ENCODE measurements at places on chromosomes 13 and 19.

- DNase-seq, result no peak
Observed at GRCh38 chr19:41298348-41298964, 11.5 kb upstream of the CCDC97 start.

GRCh38 chr19:18799389-18799970, 8.4 kb upstream of the COMP start:
- DNase-seq, result no peak

GRCh38 chr19:8308891-8309291, 733 bp upstream of the CD320 start:
- DNase-seq, result no peak

- DNase-seq, result no peak
Observed at GRCh38 chr19:41701401-41702075, 6.9 kb upstream of the CEACAM5 start.

GRCh38 chr13:44978328-44978727, 10.9 kb downstream of the NUFIP1 start:
- no peak for DNase-seq

DNA sequence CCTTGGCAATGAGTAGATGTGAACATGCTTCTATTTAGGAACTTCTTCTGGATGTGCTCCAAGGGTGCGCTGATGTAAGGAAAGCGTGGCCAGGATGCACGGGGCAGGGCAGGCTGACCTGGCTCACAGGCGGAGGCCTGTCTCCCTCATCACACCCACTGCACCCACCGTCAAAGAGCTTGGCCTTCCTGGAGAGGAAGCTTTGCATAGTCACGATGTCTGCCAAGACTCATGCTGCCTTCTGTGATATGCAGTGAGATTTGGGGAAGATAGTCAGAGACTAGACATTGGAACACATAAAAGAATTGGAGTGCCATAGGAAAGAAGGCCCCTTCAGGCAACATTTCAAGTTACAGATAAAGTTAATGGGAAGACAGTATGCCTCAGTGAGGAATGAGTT, 82.0 kb downstream of the MYO16 start:
- DNase-seq, result no peak

DNA sequence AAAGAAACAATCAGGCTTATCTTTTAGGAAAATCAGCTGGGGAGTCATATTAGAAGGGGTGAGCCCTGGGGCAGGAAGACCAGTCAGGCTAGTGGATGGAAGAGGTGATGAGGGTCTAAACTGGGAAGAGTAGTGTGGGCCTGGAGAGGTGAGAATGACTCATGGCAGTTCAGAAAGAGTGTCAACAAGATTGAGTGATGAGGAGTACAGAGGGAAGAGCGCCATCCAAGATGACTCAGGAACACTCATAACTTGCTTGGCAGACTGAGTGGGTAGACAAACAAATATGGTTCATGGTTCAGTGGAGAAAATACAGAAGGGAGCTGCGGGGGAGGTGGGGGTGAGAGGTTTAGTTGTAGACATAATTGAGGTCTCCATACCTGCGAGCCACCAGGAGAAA, 17.3 kb upstream of the CLDN10 start:
- no peak for DNase-seq

GRCh38 chr19:35562336-35562735, 1.1 kb downstream of the ATP4A start:
- DNase-seq, result no peak

DNA sequence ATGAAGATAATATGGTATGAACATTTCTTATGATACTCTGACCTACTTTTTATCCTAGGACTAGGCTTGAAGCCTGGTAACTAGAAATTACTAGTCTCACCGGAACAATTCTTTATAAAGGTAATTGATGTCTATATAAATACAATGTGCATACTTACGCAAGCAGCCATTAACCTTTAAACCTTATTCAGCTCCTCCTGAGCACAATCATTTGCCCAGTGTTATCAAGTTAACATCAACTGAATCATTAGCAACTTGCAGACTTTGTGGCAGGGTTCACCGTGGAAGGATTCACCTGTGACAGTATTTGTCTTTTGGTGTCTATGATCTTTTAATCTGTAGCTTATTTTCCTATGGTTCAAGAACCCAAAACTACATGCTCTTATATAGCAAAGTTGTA, 508.6 kb upstream of the KLHL1 start:
- DNase-seq, result no peak

DNA sequence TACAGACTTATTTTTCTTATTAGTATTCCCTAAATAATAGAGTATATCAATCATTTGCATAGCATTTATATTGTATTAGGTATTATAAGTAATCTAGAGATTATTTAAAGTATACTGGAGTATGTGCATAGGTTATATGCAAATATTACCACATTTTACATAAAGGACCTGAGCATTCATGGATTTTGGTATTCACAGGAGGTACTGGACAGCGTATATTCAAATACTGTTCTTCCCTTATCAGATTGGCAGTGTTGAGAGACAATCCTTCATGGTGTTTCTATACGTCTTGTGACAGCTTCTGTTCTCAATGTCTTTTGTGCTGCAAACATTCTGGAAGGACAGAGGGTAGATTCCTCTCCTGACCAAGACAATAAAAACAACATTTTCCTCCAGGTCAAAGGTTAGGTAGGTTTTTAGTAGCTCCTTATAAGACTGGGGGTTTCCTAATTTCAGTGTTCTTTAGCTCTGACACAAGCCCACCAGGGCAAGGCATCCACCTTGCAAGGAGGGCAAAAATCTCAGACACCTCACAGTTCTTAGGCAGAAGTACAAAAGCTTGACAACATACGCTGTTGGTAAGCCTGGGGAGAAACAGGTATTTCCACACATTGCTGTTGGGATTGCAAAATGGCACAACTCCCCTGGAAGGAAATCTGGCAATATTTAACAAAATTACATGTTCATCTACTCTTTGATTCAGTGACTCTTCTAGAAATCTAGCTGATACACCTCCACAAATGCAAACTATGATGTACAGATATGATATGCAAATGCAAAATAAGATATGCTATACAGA, 20.6 kb upstream of the PCCA start:
- no peak for DNase-seq

- no peak for DNase-seq
Observed at GRCh38 chr13:29561918-29562317, 33.6 kb downstream of the SLC7A1 start.

DNA sequence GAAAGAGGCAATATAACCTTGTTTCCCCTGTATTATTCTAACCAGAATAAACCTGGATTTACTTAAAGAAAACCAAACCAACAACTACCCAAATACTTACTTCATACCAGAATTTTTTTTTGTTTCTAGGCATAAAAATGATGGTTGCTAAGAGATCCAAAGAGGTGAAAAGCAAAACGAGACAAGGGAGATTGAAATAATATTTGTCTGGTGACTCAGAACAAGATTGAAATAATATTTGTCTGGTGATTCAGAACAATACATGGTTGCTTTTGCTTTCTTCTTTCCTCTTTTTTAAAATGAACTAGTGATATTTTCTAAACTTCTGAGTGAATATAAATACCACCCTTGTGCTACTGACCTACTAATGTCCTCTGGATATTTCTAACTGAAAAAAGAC, 592.9 kb downstream of the KCTD12 start:
- no peak for DNase-seq

GRCh38 chr19:41638641-41639081, 11.8 kb upstream of the CEACAM4 start:
- no peak for DNase-seq

- DNase-seq, result no peak
Observed at GRCh38 chr13:26895808-26896466, 135.4 kb upstream of the GPR12 start.

DNA sequence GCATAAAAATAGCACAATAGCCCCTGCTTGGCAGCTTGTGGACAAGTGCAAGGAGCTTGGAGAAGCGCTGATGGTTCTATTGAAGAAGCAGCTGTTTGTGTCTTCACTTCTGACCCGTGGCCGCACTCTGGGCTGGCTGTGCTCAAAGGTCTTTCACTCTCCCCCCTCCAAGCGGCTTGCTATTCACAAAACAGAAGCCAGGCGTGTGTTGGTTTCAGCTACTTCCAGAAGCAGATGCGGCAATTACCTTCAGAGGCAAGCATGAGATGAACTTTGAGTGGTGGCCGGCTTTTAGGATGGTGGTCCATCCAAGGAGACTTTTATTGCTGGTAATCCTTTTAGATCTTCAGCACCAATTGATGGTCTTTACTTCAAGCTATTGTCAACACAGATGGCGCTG, 188.5 kb upstream of the ARGLU1 start:
- DNase-seq, result no peak

- DNase-seq, result no peak
Observed at GRCh38 chr19:8146877-8147581, 2.4 kb downstream of the FBN3 start.

DNA sequence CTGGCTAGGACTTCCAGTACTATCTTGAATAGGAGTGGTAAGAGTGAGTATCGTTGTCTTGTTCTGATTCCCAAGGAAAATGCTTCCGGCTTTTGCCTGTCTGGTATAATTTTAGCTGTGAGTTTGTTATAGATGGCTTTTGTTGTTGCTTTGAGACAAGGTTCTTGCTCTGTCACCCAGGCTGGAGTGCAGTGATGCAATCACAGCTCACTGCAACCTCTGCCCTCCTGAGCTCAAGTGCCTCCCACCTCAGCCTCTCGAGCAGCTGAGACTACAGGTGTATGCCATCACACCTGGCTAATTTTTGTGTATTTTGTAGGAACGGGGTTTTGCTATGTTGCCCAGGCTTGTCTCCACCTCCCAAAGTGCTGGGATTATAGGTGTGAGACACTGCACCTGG, 6.1 kb upstream of the ZNF543 start:
- no peak for DNase-seq

DNA sequence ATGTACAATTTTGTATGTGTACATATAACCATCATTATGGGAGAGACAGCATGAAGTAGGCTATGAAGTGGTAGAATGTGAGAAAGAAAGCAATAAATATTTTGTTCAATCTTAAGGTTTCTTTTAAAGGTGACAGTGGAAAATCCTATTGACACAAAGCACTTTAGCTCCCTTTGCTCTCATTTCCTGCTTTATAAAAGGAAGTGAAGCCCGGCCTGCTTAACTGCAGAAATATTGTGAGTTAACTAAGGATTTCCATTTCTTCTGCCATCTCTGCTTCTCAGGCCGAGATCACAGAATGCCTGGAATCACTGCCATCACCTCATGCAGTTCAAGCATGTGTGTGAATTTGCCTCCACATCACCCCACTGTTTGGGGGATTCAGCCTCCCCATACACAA, 83.5 kb downstream of the FRY start:
- no peak for DNase-seq

DNA sequence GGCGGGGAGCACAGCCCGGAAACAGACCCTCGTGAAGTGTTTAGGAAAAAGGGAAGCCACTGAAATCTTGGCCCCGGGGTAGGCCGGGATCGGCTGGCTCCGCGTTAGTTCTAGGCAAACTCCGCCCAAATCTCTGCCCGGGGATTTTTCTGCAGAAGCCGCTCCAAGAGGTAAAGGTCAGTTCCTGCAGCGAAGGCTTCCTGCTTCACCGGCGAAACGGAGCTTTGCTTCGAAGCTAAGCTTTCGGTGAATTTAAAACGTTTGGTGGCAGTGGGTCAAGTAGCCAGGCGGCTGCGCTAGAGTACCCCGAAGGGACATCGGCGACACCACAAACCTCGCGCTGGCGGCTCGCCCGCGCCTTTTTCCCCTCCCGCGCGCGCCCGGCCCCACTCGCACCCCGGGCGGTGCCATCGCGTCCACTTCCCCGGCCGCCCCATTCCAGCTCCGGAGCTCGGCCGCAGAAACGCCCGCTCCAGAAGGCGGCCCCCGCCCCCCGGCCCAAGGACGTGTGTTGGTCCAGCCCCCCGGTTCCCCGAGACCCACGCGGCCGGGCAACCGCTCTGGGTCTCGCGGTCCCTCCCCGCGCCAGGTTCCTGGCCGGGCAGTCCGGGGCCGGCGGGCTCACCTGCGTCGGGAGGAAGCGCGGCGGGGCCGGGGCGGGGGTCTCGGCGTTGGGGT, 441 bp downstream of the GJB2 start:
- DNase-seq, result no peak

- DNase-seq, result no peak
Observed at GRCh38 chr13:45921162-45921736, 69.7 kb upstream of the SIAH3 start.

DNA sequence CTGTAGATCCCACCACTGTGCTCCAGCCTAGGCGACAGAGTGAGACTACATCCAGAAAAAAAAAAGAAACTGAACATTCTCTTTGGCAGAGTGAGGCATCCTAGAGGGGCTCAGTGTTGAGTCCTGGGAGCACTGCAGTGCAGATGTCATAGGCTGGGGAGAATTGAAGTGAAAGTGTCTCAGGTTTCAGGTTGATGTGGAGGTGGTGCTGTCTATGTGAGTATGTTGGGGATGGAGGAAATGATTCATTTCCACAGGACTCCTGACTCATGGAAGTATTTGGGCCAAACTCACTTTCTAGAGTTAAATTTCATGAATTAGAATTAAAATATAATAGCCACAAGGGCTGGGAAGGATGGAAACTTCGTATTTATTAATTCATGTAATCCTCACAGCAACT, 134.4 kb upstream of the TSC22D1 start:
- DNase-seq, result no peak

DNA sequence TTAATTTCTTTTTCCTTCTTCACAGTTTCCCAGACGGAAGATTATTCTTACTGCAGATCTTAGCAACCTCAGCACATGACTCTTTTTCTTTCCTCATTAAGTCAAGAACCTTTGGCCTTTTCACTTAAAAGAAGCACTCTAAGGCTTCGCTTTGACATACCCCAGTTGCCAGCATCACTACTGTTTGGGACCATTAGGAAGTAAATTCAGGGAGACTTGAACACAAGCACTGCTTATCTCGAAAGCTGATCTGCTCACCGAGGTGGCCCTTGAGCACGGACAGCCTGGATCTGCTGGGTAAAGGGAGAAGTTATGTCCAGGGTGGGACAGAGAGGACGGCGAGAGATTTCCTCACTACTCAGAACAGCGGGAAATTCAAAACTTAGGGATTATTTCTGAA, 151.4 kb upstream of the RNF113B start:
- DNase-seq, result no peak

GRCh38 chr13:23999424-23999823, 102.1 kb upstream of the C1QTNF9B start:
- no peak for DNase-seq

DNA sequence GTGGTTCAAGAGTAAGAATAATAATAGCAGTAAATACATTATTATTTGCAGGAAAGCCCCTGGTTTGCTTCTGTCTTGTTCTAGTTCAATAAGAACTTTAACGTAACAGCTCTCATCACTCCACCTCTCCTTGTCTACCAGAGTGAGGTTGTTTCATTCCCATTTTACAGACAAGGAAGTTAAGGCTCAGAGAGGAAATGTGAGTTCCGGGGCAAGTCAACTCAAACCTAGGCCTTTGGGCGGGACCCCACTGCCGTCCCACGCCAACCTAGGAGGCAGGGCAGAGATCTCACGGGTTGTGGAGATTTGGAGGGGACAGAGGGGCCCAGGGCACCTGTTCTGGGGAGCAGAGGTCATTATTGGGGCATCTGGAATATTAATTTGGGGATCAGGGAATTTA, 1.5 kb downstream of the MAP4K1 start:
- DNase-seq, result no peak

DNA sequence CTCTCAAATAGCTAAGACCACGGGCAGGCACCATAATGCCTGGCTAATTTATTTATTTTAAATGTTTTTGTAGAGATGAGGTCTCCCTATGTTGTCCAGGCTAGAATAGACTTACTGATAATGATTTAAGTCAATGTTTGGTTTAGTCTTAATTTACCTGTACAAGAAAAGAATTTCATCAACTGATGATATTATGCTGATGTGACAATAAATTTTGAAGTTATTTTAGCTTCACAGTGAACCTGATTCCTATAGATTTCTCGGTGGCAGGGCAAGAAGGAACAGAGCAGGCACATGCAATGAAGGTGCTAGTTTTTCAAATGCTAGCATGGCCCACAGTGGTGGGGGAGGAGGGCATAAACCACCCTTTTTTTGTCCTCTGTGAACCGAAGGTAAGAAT, 42.6 kb upstream of the CBY2 start:
- DNase-seq, result no peak

Data from NCI-H187 (cell line).